IPS DF 19.7 (cell line): ENCODE measurements at places on chromosomes 6 and 20.

DNA sequence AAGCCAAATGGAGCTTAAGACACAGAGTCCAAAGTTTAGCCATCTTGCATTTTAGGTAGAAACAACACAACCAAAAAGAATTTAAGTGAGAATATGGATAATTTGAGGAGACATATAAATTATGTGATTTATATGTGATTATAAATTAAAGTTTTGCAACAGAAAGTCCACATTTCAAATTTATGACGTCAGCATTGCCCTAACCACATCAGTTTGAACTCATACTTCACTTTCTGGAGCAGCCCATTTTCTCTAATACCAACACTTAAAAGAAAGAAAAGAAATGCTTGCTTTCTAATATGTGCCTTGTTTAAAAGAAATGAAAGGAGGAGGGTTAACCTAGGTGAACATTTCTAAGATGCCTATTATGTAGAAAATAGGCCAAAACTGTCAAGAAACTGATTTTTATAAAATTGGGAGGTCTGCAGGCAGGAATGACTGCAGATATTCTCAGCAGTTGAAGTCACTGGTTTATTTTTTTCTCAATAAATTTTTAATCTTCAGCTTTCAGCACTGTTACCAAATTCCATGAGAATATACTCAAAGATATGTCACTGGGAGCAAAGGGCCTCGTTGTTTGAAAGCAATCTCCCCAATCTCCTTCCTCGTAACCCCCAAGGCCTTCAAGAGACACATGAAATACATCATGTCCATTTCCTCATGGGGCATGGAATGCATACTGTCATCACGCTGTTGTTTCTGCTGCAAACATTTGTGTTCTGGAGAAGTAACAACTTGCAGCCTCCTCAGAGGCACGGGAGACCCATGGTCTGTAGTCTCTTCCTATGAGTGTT is 137.8 kb downstream of the SOD2 start:
- no peak for DNase-seq

DNA sequence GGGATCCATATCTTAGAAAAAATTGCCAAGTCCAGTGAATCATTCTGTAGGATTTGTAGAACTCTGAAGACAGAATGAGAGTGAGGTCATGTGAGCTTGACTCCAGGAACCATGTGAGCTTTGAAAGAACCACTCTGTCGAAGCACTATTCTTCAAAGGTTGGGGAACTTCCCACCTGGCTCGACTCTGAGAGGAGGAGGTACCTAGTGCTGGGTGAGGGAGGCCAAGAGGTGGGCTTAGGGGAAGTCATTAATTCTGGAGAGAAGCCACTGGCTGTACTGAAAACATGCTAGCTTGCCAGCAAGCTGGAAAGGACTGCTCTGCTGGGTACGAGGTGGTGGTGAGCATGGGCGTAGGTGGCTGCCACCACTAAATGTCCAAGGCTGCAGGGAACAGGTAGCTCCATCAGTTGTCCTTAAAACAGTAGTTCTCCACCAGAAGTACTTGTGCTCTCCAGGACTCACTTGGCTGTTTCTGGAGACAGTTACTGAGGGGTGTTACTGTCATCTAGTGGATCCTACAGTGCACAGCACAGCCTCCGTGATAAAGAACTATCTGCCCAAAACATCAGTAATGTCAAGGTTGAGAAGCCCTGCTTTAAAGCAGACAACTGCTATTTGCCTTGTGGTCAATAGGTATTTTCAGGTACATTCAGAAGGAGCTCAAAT is 34.7 kb upstream of the SYNJ2 start:
- DNase-seq, result no peak

GRCh38 chr6:11710311-11710761 is 68.3 kb downstream of the ADTRP start:
- no peak for DNase-seq

DNA sequence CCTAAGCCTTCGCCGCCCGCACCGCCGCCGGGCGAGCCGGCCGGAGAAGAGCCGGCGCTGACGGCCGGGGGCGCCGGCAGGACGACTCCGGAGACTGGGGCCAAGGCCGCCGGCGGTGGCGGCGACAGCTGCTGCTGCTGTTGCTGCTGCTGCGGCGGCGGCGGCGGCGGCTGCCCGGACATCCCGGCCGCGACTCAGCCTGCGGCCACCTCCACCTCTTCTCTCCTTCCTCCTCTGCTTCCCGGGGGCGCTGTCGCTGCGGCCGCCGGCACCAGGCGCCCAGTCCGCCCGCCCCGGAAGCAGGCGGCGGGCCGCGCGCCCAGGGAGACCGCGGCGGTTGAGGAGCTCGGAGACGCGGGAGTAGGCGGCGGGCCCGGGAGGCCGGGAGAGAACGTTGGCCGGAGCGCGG is 307 bp downstream of the RANBP9 start:
- DNase-seq, result no peak

- DNase-seq, result no peak
These were observed 16.6 kb downstream of the CRYBG1 start for GRCh38 chr6:106377061-106377540.

- DNase-seq, result no peak
These were observed 62.0 kb downstream of the ATXN1 start for GRCh38 chr6:16698997-16699868.

- DNase-seq, result no peak
These were observed 410.2 kb downstream of the CDC5L start for GRCh38 chr6:44797746-44798145.

GRCh38 chr6:6332811-6333244 is 12.4 kb upstream of the F13A1 start:
- DNase-seq, result no peak

- no peak for DNase-seq
These were observed 10.9 kb upstream of the PKIG start for GRCh38 chr20:44571362-44571988.

DNA sequence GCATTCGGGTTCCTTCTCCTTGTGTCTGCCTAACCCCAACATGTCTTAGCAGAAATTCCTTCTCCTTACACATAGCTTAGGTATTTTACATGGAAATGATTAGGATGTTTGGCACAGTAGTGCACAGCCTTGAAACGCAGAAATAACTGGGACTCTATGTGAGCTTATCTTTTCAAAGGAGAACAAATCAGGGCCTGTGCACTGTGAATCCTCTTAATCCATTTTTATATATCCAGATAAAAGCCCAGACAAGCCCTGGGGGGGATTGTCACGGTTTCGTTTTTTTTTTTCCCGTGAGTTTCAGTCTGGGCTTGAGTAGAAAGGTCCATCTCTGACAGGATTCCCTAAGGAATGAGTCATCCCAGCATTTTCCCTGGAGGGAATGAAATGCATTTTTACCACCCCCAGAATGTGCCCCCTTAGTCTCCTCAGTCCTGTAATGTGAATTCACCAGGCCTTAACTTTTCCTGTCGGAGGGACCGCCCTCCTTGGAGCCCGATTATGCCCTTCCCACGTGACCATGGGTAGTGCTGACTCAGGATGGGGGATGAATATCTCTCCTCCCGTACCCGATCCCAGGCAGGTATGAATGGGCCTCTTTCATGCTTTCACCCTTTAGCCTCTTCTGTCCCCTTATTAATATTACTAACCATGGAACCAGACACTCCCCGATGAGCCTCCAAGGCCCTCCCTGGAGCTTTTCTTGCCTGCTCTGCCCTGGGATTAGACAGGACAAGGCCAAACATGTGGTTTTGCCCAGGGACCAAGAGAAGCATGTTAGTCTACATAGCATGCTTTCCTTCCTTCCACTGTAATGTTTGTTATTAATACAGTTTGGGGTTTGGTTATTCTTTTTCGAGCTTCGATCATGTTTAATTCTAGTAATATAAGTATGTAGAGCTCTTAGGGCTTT is 23.9 kb upstream of the NAA20 start:
- no peak for DNase-seq

DNA sequence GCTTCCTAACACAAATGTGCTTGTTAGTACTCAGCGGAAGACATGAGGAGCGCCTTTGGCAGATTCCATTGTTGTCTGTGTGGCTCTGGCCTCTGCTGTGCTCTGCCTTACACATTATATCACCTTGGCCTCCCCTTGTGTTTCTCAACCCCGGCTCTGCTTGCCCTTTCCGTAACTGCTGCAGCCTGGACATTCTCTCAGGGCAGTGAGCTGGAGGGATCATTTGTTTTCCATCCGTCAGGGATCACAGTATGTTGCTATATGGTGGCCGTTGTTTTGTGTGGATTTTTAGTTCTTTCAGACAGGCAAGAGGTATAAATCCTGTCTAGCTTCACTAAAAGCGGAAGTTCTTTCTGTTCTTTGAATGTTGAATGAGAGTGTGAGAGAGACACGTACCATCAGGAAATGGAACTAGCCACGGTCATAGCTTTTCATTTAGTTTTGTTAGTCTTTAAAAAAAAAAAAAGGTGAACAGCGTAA is 175.1 kb downstream of the JARID2 start:
- no peak for DNase-seq

DNA sequence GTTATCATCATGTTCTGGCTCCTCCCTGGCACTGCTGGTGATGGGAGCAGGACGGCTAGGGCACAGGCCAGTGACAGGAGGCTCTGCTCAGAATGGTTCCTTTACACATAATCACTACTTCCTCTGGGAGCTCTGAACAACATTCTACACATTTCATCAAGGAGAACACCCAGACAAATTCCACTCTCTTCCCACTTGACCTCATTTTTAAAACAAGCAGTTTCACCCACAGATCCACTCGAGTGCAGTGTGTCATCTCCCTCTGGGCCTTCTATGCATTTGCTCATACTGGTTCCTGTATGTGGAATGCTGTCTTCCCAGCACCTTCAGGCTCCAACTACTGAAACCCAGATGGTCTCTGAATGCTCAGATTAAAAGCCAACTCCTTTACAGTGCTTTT is 84.8 kb downstream of the ELOVL5 start:
- no peak for DNase-seq

GRCh38 chr6:156919814-156920369 is 142.7 kb downstream of the ARID1B start:
- DNase-seq, result no peak

DNA sequence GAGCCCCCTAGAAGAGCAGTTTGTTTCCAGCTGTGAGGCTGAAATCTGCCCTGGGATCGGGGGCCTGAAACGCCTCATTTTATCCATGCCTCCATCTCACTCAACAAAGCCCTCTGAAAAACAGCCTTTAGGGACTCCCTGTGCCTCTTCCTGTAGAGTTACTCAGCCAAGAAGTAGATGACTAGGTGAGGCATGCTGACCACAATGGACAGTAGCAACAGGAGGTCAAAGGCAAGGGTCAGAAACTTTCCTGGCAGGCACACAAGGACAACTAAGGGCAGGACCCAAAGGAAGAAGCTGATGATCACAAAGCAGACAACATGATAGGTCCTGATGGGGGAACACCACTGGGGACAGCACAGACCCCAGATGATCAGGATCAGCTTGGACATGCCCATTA is 12.8 kb downstream of the MAS1L start:
- DNase-seq, result no peak
